ENCODE measurements at places on chromosomes 2 and 18.

DNA sequence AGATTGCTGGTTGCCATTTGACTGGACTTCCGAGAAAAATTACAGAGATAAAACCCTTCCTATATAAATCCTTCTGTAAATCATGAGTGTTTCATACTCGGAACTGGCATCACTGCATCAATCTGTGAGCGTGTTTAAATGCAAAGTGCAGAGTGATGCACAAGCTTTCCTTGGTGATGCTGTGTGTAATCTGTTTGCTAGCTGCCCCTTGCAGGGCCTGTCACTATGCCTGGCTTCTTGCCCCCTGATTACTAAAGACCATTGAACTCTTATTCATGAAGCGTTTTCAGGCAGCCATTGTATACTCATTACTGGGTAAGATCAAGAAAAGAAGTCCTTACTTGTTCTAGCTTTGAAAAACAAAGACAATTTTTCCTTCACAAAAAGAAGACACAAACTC is 266.9 kb upstream of the FANCL start:
- DNase-seq: no peak

DNA sequence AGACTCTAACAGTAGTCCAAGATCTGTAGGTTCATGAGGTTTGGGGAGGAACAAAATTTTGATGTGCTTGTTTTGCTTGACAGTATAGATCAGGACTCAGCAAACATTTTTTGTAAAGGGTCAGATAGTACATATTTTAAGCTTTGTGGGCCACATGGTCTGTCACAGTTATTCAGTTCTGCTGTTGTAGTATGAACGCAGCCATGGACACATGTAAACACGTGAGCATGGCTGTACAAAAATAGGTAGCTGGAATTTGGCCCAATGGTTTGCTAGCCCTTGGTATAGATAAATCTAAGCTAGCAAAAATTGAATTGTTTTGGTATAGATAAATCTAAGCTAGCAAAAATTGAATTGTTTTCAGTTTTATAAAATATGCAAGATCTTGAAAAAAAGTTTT is 120.5 kb downstream of the HIBCH start:
- no peak for DNase-seq

DNA sequence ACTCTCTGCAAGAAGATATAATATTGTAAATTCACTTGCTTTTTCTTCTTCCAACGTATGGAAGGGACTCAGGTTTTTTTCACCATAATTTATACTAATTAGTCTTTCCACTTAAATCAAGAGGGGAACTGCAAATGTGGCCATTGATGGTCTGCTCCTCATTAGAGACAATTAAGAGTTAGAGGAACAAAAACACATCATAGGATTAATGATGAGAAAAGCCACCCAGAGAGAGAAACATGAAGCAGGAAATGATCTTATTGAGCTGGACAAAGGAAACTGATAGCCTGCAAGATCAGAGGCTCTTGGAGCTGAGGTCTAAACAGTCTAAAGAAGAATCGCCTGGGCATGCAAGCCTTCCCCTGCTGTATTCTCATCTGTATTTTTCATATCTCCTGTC is 151.2 kb upstream of the NRP2 start:
- DNase-seq: no peak

DNA sequence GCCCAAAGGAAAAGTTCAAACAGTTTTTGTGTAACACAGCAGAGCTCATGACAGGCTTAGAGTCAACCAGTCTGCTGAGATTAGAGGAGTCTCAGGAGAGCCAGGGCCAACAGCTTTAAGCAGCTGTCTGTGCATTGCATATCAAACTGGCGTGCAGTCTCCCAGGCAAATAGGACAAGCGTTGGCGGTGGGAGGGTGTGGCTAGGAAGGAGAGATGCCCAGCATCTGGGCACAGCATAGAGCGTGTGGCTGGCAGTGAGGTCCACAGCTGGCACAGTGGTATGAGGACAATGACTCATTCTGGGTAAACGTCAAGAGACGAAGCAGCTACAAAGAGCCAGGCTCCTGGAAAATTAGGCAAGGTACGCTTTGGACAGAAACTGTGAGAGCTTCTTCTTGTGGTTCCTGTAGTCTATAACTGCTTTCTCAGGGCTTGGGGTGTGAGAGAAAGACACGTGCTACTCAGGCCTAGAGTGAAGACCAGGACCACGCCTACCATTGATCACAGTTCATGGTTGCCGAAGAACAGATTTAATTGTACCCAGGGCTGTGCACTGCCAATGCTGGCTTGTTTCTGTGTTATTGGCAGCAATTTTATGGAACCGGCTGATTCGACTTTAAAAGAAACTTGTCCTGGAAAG is 14.8 kb downstream of the ZAP70 start:
- DNase-seq: no peak

- DNase-seq: no peak
Observed at GRCh38 chr2:210480079-210480478, 3.5 kb upstream of the LANCL1 start.

DNA sequence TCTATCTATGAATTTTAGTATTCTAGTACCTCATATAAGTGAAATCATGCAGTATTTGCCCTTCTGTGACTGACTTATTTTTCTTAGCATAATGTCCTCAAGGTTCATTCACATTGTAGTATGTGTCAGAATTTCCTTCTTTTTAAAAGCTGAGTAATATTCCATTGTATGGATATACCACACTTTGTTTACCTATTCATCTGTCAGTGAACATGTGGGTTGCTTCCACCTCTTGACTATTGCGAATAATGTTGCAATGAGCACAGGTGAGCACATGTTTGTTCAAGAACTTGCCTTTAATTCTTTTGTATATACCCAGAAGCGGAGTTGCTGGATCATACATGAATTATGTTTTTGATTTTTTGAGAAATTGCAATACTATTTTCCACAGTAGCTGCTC is 187.4 kb upstream of the RBMS1 start:
- no peak for DNase-seq

DNA sequence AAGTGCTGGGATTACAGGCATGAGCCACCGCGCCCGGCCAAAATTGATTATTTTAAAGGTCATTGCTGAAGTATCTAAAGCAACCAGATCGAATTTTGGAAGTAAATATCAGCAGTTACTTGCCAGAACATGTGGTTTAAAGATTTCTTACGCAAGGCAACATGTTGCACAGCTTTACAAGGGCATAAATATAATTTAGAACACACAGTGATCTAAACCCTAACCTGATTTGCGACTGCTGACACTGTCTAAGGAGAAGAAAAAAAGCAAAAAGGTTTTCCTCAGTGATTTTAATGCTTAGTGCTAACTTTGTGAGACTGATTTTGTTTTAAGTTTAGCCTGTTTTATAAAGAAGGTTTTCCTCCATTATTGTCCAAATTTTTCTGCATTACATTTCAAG is 569.9 kb upstream of the LINC00305 start:
- DNase-seq: no peak

DNA sequence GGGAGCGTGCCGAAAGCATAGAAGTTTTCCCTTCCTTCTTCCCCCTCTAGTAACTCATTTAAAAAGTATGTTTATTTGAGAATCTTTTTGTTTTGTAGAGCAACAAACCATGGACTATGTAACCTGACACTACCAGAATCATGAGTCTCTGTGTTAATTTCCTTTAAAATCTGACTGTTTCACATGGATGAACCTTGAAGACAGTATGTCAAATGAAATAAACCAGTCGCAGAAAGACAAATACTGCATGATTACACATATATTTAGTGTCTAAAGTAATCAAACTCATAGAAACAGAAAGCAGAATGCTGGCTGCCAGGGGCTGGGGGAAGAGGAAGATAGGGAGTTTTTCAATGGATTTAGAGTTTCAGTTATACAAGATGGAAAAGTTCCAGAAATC is 32.3 kb downstream of the PTPN2 start:
- DNase-seq: no peak

- peak; percentile 54 for DNase-seq
Observed at GRCh38 chr2:114661971-114662939, 219.8 kb downstream of the DPP10 start.

DNA sequence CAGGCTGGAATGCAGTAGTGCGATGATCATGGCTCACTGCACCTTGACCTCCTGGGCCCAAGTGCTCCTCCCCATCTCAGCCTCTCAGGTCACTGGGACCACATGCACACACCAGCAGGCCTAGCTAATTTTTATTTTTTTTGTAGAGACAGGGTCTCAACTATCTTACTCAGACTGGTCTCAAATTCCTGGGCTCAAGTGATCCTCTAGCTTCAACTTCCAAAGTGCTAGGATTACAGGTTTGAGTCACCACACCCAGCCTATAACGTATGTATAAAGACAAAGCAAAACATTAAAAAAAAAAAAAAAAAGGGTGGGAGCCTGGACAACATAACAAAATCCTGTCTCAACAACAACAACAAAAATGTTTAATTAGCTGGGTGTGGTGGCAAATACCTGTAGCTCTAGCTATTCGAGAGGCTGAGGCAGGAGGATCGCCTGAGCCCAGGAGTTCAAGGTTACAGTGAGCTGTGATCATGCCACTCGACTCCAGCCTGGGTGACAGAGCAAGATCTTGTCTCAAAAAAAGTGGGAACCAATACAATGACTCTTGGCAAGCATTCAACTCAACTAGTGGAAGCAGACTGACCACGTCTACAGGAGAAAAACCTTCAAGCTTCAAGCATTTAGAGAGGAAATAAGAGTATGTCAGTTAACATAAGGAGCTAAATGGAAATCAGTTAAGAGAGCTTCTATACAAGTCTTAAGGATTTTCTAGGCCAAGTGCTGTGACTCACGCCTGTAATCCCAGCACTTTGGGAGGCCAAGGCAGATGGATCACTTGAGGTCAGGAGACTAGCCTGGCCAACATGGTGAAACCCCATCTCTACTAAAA is 2.6 kb downstream of the GTF3C2 start:
- DNase-seq: no peak

DNA sequence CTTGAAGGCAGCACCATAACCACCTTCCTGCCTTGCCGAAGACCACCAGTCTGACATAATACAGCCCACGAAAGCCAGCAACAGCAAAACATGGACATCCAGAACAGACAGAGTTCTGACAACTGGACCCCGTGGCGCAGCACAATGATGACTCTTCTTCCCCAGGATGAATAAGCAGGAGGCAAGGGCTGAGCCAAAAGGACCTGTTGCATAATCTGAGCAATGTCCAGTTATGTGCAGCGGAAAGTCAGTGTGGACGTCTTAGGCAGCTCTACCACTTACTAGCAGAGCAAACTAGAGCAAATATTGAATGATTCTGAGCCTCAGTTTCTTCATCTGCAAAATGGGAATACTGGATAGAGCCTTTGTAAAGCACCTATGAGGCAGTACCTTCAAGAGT is 225.1 kb downstream of the ZBTB7C start:
- DNase-seq: no peak

DNA sequence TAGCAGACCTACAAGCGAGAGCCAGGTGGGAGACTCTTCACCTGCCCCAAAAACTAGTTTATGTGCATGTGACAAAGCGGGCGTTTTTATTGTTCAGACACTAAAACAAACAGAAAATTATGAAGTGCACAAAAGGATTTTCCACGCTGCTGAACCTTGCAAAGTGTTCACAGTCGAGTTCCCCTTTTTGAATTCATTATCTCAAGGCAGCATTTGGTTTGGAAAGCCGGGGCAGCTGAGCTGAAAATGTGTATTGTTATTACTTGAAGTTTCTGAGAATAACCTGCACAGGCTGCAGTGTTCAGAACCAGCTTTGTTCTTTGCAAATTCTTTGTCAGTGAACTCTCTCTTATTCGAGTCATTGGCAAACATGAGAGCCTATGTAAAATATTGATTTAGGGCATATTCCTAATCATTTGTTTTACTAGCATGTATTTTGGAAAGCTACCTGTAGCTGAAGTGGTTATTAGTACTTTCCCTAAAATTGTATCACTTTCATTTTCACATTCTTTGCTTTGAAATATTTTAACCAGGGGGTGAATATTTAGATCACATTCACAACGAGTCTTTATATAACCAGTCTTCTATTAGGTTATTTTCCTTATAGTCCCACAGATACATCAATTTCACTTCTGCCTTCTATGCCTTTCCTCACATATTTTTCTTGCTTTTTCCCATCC is 59.5 kb downstream of the LRRTM1 start:
- no peak for DNase-seq

- no peak for DNase-seq
Observed at GRCh38 chr2:32688541-32688940, 60.7 kb downstream of the TTC27 start.

DNA sequence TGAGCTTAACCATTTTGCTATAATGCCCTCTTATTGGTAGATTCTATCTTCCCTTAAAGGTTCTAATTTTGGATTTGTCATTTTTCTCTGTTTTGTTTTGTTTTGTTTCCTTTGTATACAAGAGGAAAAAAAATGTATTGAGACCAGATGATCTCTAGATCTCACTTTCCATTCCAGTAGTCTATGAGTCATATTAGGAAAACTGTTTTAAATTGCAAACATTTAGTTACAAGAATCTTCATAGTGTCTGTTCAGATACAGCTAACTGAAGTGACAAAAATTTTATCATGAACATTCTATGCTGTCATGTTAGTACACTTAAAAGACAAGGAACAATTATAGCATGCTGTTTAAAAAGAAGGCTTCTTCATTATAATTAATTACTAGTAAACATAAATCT is 322.8 kb downstream of the LRRTM4 start:
- DNase-seq: no peak

DNA sequence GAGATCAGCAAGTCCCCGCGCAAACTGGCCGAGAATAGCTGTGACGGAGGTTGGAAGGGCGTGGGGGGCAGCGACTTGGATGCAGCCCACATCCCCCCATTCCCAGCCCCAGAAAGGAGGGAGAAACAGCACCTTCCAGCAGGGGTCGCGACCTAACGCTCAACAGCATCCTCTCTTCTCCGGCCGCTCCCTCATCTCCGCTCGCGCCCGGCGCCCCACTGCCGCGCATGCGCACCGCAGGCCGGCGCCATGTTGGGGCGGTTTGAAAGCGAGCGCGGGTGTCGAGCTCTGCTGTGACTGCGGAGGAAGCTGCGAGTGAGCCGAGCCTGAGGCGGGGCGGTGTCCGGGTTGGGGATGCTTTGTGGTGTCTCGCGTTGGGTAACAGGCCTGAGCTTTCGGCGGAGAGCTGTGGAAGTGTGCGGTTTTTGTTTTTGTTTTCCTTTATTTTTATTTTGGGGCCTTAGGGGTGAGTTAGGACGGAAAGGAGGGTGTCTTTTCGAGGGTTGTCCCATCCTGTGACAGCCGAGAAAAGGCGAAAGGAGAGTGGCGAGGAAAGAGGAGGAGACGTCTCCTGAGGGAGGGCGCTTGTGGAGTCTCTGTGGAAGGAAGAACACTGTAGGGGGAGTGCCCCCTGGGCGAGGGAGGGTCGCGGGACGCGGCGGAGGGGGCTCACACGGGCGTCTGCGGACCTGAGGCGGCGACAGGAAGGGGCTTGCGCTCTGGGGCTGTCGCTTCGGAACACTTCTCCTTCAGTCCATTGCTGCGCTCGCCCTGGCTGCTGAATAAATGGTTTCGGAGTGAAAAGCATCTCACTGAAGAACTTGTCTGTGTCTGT is at the start of the genes C18orf54 and STARD6:
TSS of gene C18orf54 (plus strand) at position 247 of the 835 bp plus-strand sequence. CDS start 2,667 bp downstream, outside the sequence.
TSS of gene STARD6 (minus strand) at position 199 of the 835 bp plus-strand sequence. CDS start 3,285 bp downstream, outside the sequence.
- DNase-seq: peak; percentile 86

DNA sequence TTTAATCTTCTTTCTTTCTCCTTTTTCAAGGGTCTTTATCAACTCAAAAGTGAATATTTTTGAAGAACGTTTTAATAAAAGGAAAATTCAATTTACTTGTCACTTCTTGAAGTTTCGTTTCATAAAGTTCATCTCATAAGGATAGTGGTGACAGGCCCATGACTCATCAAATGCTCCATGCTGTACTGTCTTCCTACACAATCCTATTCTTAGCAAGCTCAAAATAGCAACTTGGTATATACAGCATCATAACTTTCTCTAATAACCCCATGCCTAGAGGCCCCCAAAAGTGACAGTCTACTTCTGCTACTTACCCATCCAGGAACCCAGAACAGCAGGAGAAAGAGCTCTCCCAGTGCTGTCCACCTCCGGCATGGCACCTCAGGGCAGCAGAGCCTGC is 7.7 kb downstream of the FBXO15 start:
- DNase-seq: no peak

- DNase-seq: no peak
Observed at GRCh38 chr18:31680831-31681568, 3.4 kb downstream of the B4GALT6 start.

Measured in NT2/D1 (cell line).